ENCODE measurements at places on chromosomes 6 and 20.

GRCh38 chr20:51902933-51903332, 100.6 kb upstream of the SALL4 start:
- no peak for DNase-seq

- no peak for DNase-seq
Observed at GRCh38 chr6:137155830-137156229, 17.6 kb downstream of the IL22RA2 start.

GRCh38 chr6:106448000-106448426, 87.5 kb downstream of the CRYBG1 start:
- no peak for DNase-seq

DNA sequence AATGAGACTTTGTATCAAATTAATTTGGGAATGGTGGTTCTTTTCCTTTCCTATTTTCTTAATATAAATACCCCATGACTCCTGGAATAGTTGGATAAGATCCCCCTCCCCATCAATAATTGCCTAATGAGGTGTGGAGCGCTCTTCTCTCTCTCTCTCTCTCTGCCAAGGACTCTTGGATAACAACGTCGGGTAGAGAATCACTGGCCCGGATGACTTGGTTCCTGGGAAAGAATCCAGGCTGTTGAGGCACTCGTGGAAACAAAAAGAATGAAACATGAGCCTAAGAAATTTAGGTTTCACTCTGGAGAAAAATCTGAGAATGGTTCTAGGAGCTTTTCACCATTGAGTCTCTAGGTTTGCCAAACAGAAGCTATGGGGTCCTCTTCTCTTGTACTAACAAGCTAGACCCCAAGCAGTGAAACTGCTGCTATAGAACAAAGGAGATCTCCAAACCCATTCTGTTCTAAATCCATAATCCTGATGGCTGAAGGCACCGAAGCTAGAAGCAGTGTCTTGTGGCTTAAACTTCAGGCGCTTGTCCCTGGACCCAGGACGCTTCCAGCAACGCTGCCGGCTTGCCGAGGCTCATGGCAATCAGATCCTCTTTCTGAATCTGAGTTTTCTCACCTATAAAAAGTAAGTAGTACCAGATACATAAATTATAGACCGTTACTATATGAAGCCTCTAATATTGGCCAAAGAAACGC, 241.6 kb upstream of the BTBD3 start:
- no peak for DNase-seq

- DNase-seq = no peak
Observed at GRCh38 chr6:130513770-130514169, 148.0 kb downstream of the TMEM200A start.

DNA sequence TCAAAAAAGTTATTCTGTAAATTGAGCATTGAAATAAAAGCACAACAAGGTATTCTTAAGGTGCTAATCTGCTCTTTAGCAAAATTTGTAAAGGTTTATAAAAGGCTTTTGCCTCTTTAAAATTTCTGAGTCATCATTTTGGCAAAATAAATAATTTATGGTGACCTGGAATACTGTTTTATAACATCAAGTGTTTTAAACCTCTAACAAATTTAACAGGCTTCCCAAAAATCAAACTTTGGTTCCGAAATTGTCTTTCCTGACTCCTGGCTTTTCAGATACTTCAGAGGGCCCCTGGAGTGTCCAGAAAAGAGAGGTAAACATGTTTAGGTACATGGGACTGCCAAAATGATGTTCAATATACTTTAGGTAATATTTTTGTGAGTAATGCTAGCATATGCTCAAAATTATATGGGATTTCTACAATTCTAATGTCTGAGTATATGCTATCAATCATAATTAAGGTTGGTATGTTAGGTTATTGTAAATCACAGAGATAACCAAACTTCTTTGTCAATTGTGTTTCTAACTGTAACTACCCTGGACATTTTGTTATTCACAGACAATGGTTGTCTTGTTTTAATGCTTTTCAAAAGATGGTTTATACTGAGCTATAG, 160.3 kb upstream of the OLIG3 start:
- no peak for DNase-seq

Data from stimulated activated CD8-positive, alpha-beta memory T cell treated with anti-CD3 and anti-CD28 coated beads, Interleukin-7, amount 100 ng/mL, for 1 hour (primary cell).